ENCODE measurements at places on chromosomes 2 and 18.

DNA sequence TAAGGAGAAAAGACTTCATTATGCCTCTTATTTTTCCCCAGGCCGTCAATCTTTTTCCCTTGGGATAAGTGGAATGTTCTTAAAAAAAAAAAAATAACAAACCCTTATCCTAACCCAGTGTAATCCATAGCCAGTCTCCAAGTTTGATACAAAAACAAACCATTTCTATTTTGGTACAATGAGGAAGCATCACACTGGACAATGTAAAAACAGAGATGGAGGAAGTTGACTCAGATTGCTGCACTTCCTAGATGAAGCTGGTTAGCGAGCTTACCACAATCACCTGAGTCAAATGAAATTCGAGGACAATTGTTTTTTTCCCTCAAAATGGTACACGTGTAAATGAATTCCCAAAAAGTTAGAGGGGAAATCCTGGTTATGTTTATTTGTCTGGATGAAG lies 259.7 kb downstream of the TCF4 start:
- no peak for DNase-seq

GRCh38 chr2:29749843-29750242 lies 171.5 kb downstream of the ALK start:
- DNase-seq: no peak

DNA sequence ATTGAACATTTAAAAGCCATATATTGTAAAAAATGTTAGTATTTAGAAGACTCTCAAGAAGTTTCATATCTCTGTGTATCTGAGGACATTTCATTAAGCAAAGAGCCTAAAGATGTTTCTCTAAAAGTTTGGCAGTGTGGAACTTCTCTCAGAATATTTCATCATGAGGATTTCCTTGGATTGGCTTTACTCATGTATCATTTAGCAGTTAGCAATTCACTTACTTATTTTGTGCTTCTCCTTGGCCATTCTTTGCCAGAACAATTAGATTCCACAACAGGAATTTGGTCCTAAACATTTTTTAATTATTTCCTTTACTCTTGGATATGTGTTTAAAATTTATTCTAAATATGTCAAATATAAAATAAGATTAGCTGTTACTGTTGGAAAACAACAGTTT lies 345.0 kb upstream of the LRRTM4 start:
- no peak for DNase-seq

- no peak for DNase-seq
These were observed 234.4 kb downstream of the SOCS6 start for GRCh38 chr18:70523035-70523791.

DNA sequence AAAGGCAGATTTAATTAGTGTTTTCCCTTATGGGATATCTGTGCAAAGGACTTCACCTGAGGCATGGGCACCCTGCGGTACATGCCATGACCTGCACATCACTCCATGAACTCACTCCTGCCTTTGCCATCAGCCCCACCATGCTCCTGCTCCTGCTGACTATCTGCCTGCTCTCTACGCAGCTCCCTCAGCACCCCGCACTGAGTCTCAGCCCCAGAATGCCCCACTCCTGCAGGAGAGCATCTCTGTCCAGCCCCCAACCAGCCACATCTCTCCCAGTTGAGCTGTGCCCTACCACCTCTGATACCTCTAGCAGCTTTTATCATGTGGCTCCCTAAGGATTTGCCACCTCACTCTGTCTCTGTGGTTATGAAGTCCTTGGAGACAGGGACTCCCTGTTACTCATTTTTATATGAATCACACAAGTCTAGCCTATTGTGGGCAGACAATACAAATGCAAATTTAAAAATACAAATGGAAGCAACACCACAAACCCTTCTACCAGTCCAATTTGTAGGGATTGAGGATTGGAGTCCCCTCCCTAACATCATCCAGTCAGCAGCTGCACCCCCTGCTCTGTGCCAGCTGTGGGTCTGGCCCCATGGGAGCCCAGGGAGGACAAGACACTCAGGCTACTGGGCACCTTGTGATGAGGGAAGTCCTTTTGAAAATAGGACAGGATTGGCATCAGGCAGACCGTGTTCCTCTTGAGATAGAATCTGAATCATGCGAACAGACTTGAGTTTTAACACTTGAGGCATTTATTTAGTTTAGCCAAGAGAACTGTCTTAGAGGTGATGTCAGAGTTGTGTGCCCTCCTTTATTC lies 689.6 kb upstream of the HS6ST1 start:
- no peak for DNase-seq

- no peak for DNase-seq
These were observed 4.6 kb upstream of the SERTAD2 start for GRCh38 chr2:64658269-64658668.

DNA sequence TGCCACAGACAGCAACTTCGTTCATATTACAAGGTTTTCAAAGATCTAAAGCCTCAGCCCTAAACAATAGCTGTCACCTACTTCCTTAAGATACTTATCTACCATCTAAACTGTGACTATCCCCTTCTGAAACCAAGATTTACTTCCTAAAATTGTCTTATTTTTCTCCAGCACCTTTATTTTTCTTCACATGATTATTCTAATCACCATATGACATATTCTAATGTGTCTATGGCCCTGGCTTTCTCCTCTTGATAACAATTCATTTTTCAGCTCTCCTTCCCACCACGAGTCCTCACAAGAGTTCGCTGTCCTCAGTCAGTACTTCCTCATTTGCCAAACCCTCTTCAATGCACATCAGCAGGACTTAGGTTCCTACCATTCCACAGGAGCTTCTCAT lies 53.9 kb downstream of the RTTN start:
- no peak for DNase-seq

Data from mesendoderm (in vitro differentiated cells).